Stimulated activated CD4-positive, alpha-beta T cell treated with anti-CD3 and anti-CD28 coated beads, Interleukin-15, amount 100 ng/mL, for 1 hour (primary cell): ENCODE measurements at places on chromosomes 3 and 15.

- no peak for DNase-seq
Measured at GRCh38 chr15:38992930-38993329, 428.3 kb upstream of the RASGRP1 start.

DNA sequence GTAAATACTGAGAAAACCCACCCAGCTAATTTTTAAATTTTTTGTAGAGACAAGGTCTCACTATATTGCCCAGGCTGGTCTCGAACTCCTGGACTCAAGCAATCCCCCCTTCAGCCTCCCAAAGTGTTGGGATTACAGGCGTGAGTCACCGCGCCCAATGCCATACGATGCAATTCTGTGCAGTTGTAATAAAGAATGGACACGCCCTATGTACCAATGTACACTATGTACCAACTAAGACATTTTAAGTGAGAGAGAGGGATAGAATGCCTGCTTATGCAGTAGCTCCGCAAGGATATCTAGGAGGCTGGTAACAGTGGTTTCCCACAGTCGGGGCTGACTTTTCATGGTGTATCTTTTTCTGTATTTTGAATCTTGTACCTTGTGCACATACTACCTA is 14.6 kb downstream of the ZNF710 start:
- DNase-seq: no peak

DNA sequence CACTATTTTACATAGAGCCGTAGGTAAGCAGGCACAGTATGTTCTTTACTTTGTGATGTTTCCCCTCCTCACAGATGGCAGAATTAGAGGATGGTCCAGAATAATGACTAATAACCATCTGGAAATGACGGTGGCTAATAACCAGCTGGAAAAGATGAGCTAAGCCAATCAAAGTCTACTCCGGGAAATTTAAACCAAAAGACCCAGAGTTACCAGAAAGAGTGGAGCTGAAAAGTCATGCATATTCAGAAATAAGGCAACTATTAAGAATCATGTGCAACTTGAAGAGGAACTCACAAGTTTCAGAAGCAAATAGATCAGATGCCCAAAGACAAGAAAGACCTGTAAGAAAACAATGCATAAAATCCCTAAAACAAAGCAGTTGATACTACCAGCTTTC is 33.6 kb downstream of the DMXL2 start:
- no peak for DNase-seq

DNA sequence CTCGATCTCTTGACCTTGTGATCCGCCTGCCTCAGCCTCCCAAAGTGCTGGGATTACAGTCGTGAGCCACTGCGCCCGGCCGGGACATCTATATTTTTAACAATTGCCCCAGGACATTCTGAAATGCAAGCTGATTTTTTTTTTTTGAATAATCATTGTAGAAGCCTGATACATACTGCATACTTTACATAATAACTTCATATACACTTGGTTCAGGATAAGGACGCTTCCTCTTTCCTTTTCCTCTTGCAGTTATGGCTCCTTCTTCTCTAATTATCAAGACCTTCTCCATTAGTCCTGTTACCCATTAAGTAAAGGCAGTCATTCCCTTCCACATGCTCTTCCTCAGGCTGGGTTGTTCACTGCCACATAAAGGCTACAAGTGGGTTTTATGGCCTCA is 58.3 kb downstream of the SLCO3A1 start:
- DNase-seq: no peak

- no peak for DNase-seq
Measured at GRCh38 chr3:171349392-171349791, 110.8 kb downstream of the TNIK start.

DNA sequence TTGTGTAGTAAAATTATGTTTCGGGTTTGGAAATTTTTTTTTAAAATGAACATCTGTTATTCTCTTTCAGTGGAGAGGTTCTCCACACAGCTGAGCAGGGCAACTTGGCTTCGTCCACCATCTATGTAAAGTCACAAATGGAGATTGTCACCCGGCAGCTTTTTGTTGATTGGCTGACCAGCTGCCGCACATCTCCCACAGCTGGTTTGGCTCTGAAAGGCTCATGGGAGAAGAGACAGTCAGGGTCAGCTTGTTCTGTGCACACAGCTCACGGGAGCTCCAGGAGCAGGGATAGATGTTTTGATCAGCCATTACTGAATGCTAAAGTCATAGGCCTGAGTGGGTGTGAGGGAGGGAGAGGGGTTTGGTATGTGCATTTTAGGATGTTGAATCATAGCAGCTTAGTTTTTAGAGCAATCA is 12.9 kb upstream of the CCDC80 start:
- no peak for DNase-seq

GRCh38 chr15:76903251-76903681 is 1.9 kb downstream of the SCAPER start:
- no peak for DNase-seq

DNA sequence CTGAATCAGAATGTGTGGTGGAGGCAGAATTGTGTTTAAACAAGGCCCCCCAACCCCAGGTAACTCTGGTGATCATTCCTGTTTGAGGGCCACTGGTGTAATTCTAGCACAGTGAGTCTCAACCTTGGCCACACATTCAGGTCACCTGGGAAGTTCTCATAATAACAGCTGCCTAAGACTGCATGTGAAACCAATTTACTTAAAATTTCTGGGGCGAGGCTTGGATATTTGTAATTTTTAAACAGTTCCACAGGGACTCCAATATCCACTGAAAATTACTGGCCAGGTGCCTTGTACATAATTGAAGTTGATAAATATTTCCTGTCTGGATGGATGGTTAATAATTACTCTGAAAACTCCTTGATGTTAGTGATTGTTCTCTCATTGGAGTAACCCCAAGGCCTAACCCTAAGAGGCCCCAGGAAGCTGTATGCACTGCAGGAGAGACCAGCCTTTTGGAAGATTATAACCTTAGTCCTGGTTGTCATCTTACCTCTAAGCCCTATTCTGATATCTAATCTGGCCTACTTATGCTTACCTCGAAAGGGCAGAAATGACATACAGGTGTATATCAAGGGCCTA is 25.7 kb upstream of the EPHB1 start:
- DNase-seq: no peak

DNA sequence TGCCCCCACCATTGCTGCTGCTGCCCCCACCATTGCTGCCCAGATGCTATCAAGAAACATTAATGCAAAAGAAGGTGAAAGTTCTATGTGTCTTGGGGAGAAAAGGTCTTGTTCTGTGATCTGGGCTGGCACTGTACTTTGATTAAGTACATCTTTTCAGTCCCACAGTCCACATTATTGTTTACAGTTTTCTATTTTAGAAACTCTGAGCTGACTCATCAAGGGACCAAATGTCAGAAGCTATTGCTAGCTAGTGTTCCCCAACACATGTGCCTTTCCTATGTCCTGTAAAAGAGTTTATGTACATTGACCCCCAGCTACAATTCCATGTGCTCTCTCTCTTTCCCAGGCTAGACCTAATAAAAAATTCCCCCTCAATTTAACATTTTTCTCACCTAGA is 264.7 kb upstream of the NECTIN3 start:
- DNase-seq: no peak

GRCh38 chr3:52572221-52572620 is 35.8 kb downstream of the UQCC5 start:
- no peak for DNase-seq

DNA sequence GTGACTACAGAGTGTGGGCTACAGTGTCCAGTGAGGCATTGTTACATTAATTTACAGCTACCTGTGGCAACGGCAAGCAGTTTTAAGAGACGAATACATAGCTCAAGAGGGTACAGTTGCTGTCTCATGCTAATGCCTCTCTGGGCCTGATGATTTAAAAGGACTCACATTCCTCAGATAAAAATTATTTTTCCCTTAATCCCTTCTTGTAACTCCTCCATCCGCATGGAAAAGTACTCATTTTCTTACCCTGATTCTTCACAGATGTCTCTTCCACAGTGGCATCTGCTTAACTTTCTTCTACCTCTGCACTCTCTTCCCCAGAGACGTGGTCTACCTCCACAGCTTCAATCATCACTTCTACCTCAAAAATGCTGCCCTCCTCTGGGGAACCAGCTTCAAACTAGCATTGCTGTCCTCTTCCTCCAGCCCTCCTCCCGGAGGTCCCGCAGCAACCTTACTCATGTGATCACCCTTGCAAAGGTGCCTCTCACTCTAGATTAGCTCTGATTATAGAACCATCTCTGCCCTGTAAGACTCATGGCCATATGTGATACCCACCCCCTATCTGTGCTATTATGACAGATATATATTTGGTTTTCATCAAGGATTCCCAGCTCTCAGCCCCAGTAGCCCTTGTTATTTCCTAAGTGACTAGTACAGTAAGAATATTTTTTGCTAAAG is 21.4 kb upstream of the ABHD17C start:
- DNase-seq: no peak

GRCh38 chr15:89845305-89845893 is 30.7 kb upstream of the ANPEP start:
- DNase-seq: no peak

DNA sequence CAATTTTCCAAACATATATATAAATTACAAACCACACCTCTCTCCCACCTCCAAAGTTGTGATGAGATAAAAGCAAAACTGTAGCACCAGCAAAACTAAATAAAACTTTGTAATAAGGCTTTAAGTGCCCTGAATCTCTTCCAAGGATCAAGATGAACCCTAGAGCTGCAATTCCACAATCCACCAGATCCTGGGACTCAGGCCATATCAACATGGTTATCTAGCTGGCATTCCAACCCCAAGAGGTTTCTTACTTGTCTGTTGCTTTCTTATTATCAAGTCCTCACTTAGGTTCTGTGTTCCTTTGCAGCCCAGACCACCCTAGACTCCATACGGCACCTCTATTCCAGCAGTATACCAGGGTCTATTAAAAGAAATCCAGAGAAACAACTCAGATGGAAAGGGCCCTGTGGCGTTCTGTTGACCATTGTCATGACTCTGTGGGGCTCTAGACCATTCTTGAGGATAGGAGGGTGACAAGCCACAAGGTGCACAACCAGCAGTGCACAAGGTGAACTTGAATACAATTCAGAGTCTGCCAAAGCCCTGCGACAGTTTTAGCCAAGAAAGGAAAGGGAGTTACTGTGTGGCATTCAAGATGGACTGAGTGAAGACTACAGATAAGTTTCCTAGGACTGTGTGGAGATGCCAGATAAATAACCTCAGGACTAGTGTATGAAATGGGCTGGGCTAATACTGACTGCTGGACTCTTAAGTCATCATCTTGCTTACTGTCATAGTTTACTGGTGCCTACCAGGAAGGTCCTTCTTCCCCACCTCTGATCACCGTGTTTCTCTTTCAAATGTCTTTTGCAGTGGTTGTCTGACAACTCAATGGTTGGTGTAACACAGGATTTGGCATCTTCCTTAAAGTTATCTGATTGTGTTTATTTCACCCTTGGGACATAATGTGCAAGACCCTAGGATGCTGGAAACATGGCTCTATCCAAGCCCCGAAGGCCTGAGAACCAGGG is 27.2 kb downstream of the ACKR2 start:
- no peak for DNase-seq

GRCh38 chr15:72535911-72536310 is 61.8 kb downstream of the ARIH1 start:
- DNase-seq: no peak

DNA sequence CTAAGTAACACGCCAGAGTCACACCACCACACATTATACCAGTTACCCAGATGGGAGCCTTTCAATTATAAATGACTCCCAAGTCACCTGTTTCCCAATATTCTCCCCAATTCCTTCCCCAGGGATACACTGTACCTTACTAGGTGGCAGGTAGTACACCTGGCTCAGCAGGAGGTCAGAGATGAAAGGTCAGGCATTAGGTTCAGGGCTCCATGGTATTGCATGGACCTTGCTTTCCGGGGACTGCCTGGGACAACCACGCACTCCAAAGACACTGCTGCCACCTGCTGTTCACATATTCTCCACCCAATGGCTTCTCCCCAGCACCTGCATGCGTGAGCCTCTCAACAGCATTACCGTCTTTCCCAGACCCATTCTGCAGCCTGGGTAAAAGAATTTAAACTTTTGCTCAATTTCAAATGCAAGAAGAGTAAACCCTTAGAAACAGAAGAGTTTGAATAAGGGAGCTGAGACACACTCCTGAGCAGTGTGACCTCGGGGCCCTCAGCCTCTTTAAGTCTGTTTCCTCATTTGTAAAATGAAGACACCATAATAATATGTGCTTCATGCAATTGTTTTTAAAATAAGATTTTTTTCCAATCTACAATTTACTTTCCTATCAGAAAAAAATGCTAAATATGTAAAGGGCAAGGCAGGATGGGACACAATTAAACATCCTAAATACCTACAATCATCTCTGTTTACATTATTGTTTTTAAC is 28.0 kb upstream of the LACTB start:
- peak; percentile 47 for DNase-seq

DNA sequence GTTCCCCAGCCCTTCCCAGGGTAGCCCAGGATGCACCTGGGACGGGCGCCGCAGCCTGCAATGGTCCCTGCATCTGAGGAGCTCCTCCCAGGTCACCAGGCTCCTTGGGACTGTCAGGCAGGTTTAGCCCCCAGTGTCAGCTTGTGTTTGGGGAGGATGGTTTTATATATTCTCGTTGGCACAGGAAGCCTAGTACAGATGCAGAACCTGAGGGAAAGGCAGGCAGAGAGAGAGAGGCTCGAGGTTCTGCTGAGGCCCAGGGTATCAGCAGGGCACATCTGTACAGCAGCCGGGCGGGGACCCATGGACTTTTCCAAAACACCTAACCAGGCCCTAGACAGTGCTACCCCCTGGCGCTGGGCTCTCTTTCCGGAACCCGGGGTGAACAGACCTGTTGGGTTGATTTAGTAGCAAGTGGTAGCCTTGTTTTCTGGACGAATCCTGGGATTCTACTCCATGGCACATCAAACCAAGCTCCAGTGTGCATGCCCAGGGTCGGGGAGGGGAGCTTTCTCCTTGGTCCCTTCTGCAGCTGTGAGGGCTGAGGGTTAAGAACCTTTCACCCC is 8.6 kb downstream of the PAK6 start:
- no peak for DNase-seq

DNA sequence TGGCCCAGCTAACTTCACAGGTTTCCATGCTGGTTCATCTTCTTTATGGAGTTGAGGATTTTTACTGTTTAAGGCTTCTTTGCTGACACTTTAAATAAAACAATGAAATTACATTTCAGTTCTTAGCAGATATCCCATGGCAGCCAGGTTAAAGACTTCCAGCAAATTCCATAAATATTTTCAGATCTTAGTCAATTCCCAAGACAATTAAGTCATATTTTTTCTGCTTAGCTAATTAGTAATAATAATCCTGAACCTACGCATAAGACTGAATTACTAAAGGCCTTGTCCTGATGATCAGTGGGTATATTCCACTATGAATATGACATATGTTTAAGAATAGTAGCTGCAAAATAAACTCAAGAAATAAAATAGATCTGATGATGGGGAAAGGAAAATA is 83.3 kb downstream of the NR2E3 start:
- no peak for DNase-seq

DNA sequence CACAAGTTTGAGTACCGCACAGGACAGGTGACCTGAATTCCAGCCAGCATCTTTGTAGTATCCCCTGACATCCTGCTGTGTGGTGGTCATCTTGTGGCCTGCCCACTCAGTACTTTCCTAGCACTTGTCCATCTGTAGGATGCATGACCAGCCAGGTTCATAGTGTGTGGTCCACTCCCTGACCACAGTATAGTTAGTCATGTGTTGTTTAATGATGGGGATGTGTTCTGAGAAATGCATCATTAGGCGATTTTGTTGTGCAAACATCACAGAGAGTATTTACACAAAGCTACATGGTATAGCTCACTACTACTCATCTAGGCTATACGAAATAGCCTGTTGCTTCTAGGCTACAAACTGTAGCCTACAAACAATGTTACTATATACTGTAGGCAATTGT is 16.9 kb upstream of the RBPMS2 start:
- DNase-seq: no peak
